H54 (cell line): ENCODE measurements at places on chromosomes 3 and 15.
A peak's percentile ranks its signal among the peaks of the same experiment; 100 is the strongest.

GRCh38 chr3:150555859-150556436 is 9.4 kb downstream of the EIF2A start:
- DNase-seq = no peak

DNA sequence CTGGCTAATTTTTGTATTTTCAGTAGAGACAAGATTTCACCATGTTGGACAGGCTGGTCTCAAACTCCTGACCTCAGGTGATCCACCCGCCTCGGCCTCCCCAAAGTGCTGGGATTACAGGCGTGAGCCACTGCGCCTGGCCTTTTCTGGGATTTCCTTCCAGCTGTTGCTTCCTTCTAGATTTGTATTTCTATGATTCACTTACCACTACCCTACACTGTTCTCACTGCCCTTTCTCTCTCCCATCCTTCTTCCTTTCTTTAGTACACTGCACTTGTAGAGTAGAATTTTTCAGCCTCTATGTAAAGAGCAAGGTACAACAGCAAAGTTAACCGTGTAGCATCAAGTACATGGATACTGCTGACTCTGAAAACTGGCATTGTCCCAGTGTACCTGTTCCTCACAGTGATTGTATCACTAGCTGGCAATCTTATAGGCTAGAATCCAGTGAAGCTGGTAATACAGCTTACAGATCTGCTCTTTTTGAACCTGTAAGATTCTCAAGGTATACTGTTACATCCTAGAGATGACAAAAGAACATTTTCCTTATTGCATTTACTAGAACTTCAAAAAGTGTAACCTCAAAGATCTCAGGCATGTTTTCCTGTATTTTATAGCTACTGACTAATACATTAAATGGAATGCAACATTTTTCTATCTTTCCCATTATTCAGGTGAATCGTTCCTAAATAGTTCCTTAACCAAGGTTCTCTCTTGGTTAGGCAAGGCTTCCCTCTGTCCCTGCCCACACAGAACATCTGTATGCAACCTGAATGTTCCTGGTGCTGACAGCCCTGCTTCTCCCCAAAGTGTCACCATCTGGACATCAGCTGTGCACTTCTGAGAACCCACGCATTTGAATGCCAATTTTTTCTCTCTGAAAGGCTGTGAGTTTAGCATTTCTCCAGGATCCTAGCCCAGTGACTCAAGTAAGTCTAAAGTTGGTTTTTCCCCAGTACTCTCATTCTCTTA is 74.1 kb upstream of the RAP2B start:
- no peak for DNase-seq

- DNase-seq = peak; percentile 45
Measured at GRCh38 chr3:12193485-12194165, 34.9 kb upstream of the TIMP4 start.

DNA sequence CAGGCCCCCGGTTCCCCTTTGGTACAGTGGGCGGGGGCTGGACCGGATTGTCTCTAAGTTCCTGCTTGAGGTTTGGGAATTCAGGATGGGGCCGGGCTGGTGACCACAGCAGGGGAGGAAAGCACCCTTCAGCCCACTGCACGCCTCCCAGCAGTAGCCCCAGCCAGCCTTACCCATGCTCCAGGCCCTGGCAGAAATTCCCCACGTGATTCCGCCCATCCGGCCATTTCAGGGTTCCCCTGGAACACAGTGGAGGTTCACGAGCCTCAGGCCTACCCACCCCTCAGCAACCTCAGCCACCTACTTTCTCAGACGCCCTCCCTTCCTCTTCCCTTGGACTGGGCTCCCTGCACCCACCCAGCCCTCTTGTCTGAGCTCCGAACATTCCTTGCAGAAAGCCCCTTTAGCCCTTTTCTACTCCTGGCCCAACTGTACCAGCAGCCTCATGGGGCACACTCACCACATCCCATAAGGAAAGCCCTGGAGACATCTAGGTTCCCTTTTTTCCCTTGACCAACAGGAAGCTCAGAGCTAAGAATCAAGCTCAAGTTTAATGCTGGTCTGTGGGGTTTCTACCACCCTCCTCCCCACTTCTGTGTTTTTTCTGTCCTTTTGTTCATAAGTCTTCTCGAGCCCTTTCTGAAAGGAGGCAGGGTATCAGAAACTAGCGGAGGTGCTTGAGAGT is 11.5 kb downstream of the ALS2CL start:
- DNase-seq = no peak

DNA sequence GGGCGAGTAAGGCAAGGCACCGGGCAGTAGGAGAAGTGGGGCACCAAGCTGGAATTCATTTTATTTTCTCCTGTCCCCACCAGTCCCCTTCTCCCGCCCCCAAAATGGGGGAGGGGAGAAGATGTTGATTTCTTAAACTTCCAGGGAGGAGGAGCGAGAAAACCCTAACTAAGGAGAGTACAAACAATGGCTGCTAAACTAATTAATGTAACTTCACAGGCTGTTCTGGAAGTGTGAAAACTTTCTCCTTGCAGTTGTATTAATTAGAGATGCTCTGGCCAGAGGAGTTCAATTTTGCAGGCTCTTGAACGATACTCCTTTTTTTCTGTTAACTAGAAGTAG is 11.5 kb downstream of the ZIC4 start:
- DNase-seq = no peak

DNA sequence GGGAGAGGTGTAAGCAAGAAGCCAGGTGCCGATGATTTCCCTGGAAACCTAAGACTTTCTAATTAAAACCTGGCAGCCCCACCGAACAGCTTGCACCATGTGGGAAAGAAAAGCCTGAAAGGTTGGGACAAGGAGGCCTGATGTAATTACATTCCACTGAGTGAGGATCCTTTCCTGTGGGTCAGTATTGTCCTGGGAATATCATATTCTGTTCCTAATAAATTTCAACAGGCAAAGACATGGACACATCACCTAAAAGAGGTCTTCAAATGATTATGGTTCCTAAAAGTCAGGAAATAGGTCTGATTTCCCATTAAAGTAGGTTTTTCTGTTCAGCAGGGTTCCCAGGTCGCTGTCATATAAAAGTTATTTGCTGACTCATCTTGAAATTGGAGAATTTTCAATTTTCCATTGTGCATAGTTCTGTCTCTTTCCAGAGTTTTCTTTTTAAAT is 58.5 kb downstream of the DUT start:
- DNase-seq = no peak

GRCh38 chr3:177481329-177481728 is 284.0 kb upstream of the TBL1XR1 start:
- DNase-seq = no peak

- DNase-seq = peak; percentile 10
Measured at GRCh38 chr3:33687406-33688010, 30.5 kb downstream of the CLASP2 start.

GRCh38 chr3:31550452-31551251 is 17.9 kb downstream of the STT3B start:
- no peak for DNase-seq

- DNase-seq = no peak
Measured at GRCh38 chr3:73781541-73781940, 156.8 kb upstream of the PDZRN3 start.

- no peak for DNase-seq
Measured at GRCh38 chr3:42668793-42669217, 15.3 kb downstream of the ZBTB47 start.

GRCh38 chr3:58424613-58425012 is 9.0 kb downstream of the PDHB start:
- no peak for DNase-seq

DNA sequence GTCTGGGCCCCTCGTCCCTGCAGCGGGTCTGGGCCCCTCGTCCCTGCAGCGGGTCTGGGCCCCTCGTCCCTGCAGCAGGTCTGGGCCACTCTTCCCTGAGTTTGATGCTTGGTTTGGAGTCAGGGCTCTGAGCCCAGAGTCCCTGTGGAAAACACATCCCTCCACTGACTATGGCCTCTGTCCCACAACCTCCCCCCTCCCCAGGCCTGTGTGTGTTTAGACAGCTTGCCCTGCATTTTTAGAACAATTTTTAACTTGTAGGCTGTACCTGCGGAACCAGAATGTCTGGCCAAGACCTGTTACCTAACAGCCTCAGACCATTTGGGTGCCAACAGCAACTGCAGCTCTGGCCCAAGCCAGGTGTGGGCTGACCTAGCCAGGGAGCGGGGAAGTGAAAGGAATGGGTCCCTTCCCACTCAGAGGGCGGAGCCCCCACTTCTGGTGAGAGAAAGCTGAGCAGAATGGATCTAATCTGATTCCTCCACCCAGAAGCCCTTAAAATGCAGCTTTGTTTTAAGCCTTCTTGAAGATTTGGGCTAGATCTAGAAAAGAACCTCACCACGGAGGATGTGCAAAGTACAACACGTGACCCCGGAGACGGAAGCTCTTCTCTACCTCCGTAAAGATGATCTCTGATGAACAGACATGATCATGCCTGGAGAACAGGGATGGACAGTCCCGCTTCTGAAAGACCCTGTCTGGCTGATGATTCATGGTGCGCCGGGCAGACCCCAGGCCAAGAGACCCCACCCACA is 60.5 kb upstream of the TFRC start:
- DNase-seq = no peak

GRCh38 chr15:35696767-35697231 is 150.8 kb upstream of the DPH6 start:
- DNase-seq = peak; percentile 59

- DNase-seq = no peak
Measured at GRCh38 chr15:41056810-41057209, 59.3 kb downstream of the INO80 start.

GRCh38 chr15:89400782-89401545 is 66.3 kb upstream of the POLG start:
- DNase-seq = no peak

- no peak for DNase-seq
Measured at GRCh38 chr3:81765400-81765799, 4.0 kb upstream of the GBE1 start.

GRCh38 chr3:29594261-29594660 is 313.4 kb downstream of the RBMS3 start:
- no peak for DNase-seq

- DNase-seq = peak; percentile 51
Measured at GRCh38 chr15:31091481-31091880, 10.0 kb downstream of the TRPM1 start.

GRCh38 chr3:165994293-165994692 is 157.1 kb upstream of the BCHE start:
- no peak for DNase-seq

GRCh38 chr15:75347222-75348033 is 589 bp downstream of the NEIL1 start:
- no peak for DNase-seq

DNA sequence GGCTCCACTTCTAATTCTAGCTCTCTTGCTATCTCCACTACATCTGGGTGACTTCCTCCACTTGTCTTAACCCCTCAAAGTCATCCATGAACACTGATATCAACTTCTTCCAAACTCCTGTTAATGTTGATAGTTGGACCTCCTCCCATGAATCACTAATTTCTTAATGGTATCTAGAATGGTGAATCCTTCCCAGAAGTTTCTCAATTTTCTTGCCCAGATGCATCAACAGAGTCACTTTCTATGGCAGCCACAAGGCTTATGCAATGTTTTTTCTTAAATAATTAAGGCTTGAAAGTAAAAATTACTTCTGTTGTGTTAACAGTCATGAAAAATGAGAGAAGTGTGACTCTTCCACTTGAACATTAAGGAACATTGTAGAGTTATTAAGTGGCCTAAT is 164.3 kb downstream of the PCCB start:
- no peak for DNase-seq

GRCh38 chr15:100049483-100049882 is 292.3 kb downstream of the ADAMTS17 start:
- DNase-seq = no peak

DNA sequence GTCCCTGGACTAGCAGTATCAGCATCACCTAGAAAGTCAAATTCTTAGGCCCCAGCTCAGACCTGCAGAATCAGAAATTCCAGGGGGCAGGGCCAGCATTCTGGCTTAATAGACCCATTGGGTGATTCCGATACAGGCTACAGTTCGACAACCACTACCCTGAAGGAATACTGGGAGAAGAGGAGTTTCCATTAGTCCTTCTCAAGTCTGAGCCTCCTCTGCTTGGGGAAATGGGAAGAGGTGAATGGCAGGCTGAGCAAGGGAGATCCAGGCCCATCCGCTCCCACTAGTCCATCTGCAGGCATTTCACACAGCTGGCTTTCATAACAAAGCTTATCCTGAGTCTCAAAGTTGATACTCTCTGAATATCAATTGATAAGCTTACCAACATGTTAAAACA is 69.1 kb downstream of the MECOM start:
- DNase-seq = no peak

DNA sequence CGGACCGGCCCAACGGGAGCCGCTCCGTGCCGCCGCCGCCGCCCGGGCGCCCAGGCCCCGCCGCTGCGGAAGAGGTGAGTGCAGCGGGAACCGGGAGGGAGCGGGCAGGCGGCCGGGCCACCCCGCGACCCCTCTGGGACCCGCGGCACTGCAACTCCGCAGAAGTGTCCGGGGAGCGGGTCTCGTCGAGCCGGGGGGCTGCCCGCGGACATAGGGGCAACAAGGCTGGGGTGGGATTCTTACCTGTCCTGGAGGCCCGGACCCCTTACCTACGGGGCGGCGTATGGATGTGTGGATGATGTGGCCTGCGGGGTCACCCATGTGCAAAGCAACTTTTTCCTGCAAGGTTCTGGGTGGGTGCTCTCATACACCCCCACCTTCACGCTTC is 361 bp downstream of the SEMA3F start:
- no peak for DNase-seq

DNA sequence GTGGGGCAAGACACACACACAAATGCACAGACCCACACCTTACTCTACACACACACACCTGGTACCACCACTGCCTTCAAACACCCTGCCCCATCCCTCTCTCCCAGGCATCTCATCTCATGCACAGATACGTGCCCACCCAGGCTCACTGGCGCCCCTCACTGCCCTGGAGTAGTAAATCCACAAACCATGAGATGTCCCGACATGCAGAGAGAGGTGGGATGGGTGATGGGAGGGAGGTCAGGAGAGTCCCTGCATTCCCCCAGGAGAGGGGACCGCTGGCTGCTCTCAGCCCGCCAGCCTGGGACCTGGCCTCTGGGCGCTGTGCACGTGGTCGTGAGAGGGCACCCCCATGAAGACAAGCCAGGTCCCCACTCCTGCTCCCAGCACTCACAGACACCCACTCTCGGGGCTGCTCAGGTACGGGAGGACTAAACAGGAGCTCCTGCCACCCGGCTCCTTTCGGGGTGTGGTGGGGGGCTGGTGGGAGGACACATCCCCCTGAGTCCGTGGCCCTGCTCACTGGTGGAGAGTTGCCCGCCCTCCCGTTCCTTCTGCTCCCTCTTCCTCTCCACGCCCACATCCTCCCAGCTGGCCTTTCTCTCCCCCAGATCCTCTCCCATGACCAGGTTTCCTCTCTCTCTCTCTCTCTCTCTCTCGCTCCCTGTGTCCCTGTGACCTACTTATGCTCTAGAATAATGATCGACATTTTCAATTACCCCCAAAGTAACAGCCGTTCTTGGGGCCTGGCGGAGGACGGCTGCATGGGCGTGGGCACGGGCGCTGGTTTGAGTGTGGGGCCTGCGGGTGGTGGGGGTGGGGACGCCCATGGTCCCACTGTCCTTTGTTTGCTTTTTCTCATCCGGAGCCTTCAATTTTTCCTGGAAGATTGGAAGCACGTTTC is 18.9 kb upstream of the CSPG4 start:
- no peak for DNase-seq

GRCh38 chr15:71568227-71568626 is 242.1 kb upstream of the NR2E3 start:
- DNase-seq = no peak

GRCh38 chr3:14474363-14475081 is 65.6 kb downstream of the GRIP2 start:
- DNase-seq = no peak
